Stimulated activated CD4-positive, alpha-beta T cell treated with anti-CD3 and anti-CD28 coated beads, Interleukin-15, amount 100 ng/mL, for 1 hour (primary cell): ENCODE measurements at places on chromosomes 2 and 18.

DNA sequence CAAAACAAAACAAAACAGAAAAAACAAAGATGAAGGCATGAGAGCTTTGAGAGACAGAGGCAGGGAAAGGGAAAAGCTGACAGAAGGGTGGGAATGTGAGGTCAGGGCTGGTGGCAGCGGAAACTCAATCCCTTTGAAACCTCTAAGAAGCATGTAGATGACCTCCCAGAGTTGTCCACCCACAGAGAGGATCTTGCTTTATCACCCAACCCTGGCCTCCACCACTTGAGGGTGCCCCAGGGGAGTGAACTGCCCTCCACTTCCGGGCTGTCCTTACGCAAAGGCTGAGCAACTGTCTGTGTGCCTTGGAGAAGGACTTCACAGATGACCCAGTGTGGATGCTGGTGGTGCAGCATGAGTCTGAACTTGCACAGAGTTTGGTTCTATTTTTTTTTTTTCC, 26.7 kb downstream of the PDCL3 start:
- DNase-seq: no peak

DNA sequence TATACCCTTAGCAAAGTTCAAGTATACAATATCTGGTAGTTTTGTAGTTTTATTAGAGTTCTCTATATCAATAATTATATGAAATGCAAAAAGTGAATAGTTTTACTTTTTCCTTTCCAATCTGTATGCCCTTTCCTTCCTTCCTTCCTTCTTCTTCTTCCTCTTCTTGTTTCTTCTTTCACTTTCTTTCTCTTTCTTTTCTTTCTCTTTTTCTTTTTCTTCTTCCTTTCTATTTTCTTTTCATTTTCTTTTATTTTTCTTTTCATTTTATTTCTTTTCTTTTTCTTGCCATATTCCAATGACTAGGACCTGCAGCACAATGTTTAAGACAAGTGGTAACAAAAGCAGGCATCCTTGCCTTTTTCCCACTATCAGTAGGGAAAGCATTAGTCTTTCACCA, 59.8 kb downstream of the CCDC68 start:
- no peak for DNase-seq

- no peak for DNase-seq
Observed at GRCh38 chr2:166373105-166373504, 2.6 kb downstream of the SCN9A start.

DNA sequence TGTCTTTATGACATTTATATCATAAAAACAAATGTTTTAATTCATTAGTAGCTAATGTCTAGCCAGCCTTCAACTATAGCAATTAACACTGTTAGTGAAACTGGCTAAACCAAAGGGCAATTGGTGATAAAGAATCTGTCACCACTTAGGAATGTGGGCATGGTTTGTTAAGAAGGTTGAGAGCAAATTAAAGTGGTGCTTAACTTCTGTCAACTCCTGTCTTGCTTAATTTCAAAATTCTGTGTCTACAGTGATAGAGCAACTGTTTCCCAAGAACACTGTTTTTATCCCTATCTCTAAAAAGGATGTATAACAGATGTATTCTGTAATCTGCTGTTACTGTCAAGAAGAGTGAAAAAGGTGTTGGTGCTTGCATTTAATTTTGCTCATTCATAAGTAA, 36.5 kb downstream of the CFAP36 start:
- no peak for DNase-seq

- no peak for DNase-seq
Observed at GRCh38 chr18:62771494-62772270, 56.3 kb downstream of the PHLPP1 start.

GRCh38 chr2:54680397-54681041, 42.9 kb upstream of the EML6 start:
- no peak for DNase-seq
